ENCODE measurements at places on chromosomes 11 and 22.

- DNase-seq = no peak
Measured at GRCh38 chr22:38176170-38176741, 5.4 kb downstream of the PLA2G6 start.

DNA sequence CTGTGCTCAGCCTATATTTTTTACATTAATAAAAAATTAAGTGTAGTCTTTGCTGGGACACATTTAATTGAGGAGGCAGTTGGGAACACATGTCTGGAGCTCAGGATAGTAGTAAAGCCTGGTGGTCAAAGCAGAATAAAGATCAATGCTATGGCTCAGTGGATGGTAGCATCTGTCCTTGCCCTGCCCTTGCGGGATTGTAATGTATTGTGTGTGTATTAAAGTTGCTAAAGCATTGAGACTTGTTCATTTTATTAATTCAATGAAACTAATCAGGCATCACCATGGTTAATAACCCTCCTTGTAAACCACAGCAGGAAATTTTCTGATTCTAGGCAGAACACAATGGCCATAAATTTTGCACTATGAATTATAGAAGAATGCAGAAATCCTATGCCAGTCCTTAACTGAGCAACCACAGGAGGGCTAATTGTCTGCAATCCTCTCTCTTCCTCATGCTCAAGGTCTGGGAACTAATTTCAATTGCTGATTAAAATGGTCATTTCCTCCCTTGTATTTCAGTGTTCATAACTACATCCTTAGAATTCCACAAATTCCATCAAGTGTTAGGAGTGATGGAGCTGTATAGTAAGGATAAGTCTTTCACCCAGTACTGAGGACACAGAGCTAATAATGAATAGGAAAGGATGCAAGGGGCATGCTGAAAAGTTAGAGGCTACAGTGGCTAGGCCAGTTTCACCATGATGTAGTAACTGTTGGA is 403.2 kb upstream of the DDI1 start:
- no peak for DNase-seq

GRCh38 chr22:29627196-29627535 is 23.7 kb downstream of the NF2 start:
- no peak for DNase-seq

GRCh38 chr22:39703091-39703490 is 132.5 kb downstream of the CACNA1I start:
- DNase-seq = no peak

GRCh38 chr11:117678658-117679406 is 118.2 kb downstream of the DSCAML1 start:
- DNase-seq = no peak

- DNase-seq = no peak
Measured at GRCh38 chr11:456533-456932, 6.5 kb downstream of the PTDSS2 start.

- no peak for DNase-seq
Measured at GRCh38 chr22:46377525-46378425, 42.3 kb downstream of the TRMU start.

GRCh38 chr11:24155792-24156191 is 341.1 kb upstream of the LUZP2 start:
- DNase-seq = no peak

GRCh38 chr11:121426476-121427399 is 25.4 kb upstream of the SORL1 start:
- DNase-seq = peak; percentile 59

- DNase-seq = no peak
Measured at GRCh38 chr11:60854847-60855725, 664 bp downstream of the PTGDR2 start.

GRCh38 chr11:5684036-5684645 is 733 bp downstream of the TRIM5 start:
- DNase-seq = no peak
